Tibial artery (tissue), 4 donors: ENCODE measurements at places on chromosomes 11 and 22.

DNA sequence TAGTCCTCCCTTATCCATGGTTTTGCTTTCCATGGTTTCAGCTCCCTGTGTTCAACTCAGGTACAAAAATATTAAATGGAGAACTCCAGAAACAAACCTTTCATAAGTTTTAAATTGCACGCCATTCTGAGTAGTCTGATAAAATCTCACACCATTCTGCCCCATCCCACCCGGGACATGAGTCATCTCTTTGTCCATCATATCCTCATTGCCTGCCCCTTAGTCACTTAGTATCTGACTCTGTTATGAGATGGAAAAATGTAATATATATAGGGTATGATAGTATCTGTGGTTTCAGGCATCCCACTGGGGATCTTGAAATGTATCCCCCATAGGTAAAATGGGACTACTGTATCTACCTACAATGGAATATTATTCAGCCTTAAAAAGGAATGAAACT, 35.5 kb upstream of the FGF3 start:
- no peak for DNase-seq

DNA sequence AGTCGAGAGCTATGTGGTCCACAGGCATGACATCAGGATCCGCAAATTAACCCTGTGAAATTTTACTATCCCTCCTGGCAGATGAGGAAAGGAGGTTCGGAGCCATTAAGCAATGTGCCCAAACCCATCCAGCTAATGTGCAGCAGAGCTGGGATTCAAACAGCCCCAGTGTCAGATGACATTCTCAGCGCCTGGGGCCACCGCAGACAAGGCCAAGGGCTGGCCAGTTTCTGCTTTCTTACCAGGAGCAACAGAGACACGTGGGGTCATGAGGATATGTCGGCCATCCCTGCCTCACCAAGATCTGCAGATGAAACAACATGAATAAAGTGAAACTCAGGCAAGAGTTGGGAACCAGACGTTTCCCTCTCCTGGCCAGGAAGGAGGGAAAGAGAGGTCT, 110.2 kb downstream of the TENM4 start:
- DNase-seq, result no peak

- DNase-seq, result no peak
Observed at GRCh38 chr11:19768815-19769214, 56.2 kb downstream of the NAV2 start.

DNA sequence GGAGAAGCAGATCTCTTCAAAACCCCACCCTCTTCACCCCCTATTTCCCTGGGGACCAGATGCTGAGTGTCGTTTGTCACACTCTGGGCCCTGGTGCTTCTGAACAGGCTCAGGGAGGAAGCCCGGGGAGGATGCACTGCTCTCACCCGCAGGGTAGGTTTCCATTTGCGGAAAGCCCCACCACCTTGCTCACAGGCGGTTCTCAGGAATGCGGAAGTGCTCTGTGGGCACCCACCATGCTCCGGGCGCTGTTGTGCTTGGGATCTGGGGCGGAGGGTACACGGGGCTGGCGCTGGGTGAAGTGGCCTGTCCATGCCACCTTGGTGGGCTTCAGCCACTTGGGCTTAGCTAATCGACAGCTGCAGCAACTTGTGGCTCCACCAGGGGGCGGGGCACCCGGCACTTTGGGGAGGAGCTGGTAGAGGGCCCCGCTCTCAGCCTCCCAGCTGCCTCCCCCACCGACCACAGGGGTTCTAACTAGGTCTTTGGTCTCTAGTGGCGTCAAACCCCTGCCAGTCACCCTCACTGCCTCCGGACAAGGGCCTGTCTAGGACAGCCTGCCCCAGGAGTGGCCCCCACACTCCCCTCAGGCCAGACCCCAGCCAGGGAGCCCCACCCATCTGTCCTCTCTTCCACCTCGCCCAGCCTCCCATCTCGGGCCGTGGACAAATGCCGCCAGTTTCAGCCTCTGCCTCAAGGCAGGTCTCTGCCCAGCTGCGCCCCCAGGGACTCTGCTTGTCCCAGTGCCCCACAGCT, 7.4 kb downstream of the NDUFV1 start:
- no peak for DNase-seq

DNA sequence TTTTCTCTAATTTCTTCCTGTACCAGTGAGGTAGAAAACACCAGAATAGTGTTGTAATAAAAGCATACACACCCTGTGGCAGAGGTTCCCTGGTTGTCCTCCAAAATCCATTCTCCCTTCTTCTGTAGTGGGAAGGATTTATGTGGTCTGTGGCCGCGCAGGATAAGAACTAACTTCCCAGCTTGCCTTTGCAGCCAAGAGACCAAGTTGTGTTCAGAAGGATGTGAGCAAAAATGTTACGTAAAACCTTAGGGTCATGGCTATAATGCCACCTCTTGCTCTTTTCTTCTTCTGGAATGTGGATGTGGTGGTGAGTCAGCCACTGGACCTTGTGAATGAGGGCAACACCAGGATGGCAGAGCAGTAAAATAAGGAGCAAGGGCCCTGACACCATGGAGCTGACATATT, 28.4 kb downstream of the CCDC90B start:
- no peak for DNase-seq

- no peak for DNase-seq
Observed at GRCh38 chr11:45079943-45080719, 66.3 kb upstream of the PRDM11 start.

- peak; percentile 51 for DNase-seq
Observed at GRCh38 chr22:31637891-31638618, 24.0 kb downstream of the PISD start.

DNA sequence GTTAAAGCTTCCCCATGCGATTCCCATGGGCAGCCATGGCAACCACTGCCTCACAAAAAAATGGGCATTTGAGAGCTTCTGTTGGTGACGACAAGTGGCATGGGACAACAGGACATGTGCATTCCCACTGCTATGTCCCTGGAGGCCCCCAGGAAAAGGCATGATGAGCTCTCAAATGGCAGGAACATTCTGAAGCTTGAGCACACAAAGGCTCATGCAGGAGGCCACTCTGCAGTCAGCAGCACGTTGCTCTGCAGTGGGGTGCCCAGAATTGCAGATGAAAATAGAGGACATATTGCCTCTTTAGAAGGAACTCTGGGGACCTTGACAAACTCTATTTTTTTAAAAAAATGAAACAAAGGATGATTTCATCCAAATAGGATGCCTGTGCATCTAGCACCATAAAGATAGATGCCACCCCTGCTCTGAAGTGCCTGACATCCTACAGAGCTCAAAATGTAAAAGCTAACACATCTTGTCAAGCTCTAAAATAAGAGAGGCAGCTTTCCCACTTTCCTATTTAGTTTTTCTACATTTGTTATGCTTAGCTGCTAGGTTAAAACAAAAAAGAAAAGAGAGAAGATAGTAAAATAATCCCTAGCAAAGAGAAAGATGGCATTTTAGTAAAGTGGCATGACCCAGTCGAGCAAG, 277.6 kb upstream of the ZC3H12C start:
- no peak for DNase-seq

DNA sequence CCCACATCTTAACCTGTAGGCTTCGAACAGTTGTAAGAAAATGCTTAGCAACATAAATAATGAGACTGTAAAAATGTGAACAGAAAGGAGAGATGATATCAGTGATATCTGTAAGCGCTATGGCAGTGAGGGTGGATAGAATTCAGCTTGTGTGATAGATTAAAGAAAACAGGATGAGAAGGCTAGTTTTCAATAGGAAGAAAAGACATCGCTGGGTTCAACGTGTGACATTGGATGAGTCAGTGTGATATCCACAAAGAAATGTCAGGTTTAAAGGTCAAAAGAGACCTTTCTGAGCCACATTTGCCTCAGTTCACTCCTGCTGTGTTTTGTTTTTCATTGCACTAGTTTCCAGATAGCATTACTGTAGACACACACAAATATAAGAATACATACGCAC, 13.7 kb upstream of the RFPL3 start:
- no peak for DNase-seq

DNA sequence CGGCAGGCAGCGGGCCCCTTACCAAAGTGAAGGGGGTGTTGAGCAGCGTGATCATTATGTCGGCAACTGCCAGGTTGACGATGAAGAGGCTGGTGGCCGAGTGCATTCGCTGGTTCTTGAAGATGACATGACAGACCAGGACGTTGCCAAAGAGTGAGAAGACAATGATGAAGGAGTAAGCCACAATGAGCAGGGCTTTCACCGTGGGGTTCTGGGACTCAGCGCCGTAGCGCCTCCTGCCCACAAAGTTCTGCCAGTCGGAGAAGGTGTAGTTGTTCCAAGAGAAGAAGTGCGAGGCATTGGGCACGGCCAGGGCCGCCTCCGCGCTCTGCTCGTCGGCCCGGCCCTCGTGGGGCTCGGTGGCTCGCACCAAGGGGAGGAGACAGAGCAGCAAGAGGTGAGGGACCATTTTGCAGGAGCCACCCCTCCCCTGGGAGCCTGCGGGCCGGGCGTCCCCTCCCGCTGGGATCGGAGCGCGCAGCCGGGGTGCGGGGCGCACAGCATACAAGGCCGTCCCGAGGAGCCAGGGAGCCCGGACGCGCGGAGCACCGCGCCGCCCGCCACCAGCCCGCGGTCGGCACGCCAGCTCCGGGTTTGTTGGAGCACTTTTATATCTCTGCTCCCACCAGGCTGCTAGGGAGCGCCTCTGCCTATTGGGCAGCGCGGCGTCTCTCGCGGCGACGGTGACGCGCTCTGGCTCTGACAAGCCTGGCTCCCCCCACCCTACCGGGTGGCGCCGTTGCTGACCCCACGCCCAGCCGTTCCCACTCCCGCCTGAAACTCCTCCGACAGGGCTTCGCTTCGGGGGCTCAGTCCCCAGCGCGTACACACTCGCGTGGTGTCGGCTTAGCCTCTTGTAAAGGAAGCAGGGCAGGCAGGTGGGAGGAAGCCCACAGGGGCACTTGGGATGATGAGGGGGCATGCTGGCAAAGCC, at the start of gene GPR83:
Gene GPR83 (minus strand): TSS at position 581 of the 934 bp plus-strand sequence. CDS start 172 bp downstream, at position 409.
- DNase-seq, result no peak

- no peak for DNase-seq
Observed at GRCh38 chr11:63766531-63767235, 1.9 kb downstream of the ZFTA start.

GRCh38 chr11:6567371-6567745, 36.1 kb downstream of the RRP8 start:
- no peak for DNase-seq

GRCh38 chr11:134124660-134125451, 56.0 kb downstream of the JAM3 start:
- peak; percentile 77 for DNase-seq

DNA sequence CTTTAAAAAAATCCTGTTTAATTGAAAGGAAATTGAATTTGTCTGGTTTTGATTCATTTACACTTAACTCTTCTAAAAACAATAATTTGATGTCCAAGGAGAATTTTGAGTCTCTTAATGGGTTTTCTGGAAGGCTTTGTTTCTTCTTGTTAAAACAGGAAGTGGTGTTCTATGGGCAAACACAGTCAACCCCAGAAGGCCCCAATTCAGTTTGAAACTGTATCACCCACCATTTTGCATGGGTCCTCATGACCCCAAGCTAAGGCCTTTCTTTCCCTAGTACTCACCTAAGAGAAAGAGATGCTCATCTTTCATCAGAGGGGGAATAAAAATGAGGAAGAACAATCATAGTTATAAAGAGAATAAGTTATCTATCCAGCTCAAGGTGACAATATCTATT, 10.6 kb downstream of the FLI1 start:
- DNase-seq, result no peak

GRCh38 chr11:121415856-121416255, 36.3 kb upstream of the SORL1 start:
- DNase-seq, result peak; percentile 44

DNA sequence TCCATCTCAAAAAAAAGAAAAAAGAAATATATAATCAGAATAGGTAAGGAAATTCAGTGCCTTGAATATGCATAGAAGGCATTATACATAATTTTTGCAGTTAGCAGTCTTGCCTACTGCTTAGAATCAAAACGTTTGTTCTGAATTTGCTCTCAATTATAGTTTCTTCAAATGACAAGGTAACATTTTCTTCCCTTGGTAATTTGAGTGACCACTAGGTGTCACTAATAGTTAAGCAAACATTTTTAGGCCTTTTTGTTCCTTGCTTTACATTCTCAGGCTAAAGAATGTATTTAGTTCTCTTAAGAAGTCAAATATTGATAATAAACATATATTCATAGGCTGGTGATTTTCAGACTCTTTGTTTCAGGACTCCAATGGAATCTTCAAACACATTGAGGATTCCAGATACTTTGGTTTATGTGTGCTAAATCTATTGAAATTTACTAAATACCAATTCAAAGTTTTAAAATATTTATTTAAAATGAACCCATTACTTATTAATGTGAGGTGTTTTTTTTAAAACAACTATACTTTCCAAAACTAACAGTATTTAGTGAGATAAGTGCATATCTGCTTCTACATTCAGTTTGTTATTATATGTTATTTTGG, 55.0 kb upstream of the DEPDC7 start:
- DNase-seq, result no peak

DNA sequence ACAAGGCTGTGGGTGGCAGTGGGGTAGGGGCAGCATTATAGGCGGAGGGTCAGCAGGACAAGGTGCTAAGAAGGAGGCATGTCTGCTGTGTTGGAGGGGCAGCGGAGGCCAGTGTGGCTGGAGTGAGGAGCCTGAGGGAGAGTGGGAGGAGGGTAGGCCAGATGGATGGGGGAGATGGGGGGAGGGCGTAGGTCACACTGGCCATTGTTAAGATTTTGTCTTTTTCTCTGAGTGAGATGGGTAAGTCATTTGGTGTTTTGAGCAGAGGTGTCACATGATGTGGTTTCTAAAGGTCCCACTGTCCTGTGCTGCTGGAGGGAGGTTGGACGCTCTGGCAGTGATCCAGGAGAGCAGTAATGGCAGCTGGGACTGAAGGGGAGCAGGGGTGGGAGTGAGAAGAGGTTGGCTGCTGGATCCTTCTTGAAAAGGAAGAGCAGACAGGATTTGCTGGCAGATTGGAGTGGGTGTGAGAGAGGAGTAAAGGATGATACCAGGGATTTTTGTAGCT, 9.8 kb downstream of the PPP6R3 start:
- no peak for DNase-seq

DNA sequence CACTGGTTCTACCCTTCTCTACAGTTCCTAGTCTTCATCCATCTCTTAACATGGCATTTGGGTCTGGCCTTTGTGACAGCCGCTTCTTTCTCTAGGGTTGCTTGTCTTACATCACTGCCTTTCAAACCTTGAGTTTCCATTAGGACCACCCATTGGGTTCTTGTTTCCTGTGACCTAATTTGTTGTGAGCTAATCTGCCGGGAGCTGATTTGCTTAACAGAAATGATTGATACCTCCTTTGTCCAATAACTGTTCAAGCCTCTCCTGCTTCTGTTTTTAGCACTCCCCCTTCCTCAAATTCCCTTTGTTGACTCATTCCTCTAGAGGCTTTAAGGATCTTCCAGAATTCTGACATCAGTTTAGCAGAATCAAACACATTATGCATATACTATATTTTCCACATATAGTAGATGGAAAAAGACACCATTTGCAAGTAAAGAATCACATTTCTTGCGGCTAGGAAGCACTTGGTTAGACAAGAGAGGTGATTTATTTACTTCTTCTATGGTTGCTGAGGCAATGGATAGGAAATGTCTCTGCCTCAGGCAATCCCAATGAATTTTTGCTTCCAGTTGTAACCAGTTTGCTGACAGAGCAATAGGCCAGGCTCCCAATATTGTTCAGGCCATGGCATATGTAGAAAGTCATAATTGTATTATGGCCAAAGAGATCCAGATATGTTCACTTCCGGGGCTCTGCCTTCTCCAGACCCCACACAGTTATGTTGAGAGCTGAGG, 130.7 kb downstream of the SNX19 start:
- no peak for DNase-seq

GRCh38 chr11:92533657-92534335, 309.2 kb downstream of the FAT3 start:
- DNase-seq, result no peak
